AG09309 (cell line): ENCODE measurements at places on chromosomes 7 and 10.

- DNase-seq, result no peak
Observed at GRCh38 chr10:63822496-63822895, 301.3 kb downstream of the REEP3 start.

GRCh38 chr10:11142777-11143176, 125.1 kb downstream of the CELF2 start:
- no peak for DNase-seq

GRCh38 chr7:134737566-134738345, 41.7 kb upstream of the CALD1 start:
- peak; percentile 97 for DNase-seq

DNA sequence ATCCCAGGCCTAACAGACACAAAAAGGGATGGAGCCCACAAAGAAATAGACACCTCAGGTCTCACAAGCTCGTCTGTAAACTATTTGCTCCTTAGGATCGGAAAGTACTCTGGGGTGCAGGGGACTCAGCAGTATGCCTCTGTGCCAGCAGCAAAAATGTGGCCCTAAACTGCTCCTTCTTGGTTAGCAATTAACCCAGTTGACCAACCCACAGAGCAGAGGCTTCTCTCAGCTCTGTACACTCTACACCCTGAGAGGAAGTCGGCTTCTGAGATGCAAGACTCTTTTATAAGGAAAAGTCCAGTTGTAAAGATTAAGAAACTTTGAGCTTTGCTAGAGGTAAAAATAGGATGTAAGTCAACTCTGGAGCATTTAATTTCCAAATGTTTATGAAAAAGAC, 156.3 kb upstream of the PRSS58 start:
- DNase-seq, result no peak

DNA sequence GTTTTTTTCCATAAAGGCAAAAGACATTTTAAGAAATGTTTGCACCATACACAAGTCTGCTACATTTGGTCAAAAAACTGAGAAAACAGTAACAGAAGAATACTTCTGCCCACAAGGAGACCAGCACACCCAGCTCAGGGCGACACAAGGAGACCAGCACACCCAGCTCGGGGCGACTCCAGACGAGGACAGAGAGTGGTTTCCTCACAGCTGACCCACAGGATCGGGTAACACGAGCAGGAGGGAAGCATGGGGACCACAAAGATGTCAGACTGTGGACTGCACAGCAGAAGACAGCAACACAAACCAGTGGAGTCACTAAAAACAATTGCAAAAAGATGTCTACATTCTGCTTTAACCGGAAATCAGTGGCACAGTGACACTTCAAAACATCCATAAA, 237.6 kb downstream of the DIP2C start:
- no peak for DNase-seq

- no peak for DNase-seq
Observed at GRCh38 chr10:31614611-31615010, 295.6 kb downstream of the ZEB1 start.

- DNase-seq, result no peak
Observed at GRCh38 chr10:108608860-108609259, 1314.5 kb downstream of the XPNPEP1 start.

DNA sequence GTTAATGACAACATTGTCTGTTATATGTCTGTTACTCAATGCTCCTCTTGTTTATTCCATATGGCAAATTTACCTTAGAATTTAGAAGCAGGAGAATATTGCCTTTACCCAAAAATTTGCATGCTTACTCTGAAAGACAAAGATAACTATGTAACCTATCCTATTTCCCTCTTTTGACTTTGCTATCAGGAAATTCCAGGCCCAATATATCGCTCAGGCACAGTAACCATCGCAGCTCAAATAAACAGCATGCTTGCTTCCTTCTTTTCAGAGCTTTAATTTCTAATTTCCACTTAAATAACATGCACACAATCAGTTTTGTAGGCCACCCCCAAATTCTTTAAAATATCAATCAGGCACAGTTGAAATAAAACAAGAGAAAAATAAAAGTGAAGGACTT, 57.8 kb downstream of the EBLN1 start:
- DNase-seq, result no peak

DNA sequence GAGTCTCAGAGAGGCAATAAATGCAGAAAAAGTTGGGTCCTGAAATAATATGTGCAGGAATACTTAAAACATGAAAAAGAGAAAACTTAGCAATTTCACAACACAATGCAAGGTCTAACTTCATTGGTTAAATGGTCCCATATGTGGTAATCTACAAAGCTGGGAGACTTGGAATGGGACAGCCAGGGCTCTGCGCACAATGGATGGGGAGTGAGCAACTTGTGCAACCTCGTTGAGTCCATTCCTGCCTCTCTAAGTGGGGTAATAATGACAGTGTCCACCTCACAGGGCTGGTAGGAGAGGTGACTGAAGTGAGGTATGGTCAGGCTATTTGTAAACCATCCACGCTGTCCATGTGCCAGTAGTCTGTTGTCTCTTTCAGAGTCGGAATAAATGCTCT, 11.8 kb upstream of the EMX2 start:
- no peak for DNase-seq

- no peak for DNase-seq
Observed at GRCh38 chr10:103583871-103584215, 90.3 kb downstream of the NEURL1 start.

DNA sequence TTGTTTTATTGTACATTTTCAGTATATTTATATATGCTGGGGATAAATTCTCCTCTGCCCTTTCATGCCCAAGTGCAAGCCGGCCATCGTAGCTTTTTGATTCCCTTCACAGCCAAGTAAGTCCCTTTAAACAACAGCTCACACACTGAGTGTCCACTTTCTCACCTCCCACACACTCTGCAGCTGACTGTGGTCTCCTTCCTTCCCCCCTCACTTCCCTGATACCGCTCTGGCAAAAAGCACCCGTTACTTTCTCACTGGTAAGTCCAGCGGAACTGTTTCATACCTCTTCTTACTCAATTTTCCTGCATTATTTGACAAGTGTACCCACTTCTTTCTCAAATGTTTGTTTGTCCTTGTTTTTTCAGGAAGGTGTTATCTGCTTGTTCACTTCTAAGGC, 35.2 kb downstream of the MGAM start:
- no peak for DNase-seq

DNA sequence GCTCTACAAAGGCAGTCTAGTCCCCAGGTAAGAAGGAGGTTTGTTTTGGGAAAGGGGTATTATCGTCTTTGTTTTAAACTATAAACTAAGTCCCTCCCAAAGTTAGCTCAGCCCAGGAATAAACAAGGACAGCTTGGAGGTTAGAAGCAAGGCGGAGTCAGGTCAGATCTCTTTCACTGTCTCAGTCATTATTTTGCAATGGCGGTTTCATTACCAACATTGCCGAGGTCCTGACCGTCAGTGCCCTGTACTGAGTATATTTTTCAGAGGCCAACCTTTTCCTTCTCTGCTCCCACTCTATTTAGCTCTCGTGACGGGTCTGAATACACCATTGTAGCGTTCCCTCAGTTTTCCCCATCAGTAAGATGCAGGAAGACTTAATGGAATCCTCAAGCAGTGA, 184.5 kb downstream of the PRKCQ start:
- DNase-seq, result no peak

DNA sequence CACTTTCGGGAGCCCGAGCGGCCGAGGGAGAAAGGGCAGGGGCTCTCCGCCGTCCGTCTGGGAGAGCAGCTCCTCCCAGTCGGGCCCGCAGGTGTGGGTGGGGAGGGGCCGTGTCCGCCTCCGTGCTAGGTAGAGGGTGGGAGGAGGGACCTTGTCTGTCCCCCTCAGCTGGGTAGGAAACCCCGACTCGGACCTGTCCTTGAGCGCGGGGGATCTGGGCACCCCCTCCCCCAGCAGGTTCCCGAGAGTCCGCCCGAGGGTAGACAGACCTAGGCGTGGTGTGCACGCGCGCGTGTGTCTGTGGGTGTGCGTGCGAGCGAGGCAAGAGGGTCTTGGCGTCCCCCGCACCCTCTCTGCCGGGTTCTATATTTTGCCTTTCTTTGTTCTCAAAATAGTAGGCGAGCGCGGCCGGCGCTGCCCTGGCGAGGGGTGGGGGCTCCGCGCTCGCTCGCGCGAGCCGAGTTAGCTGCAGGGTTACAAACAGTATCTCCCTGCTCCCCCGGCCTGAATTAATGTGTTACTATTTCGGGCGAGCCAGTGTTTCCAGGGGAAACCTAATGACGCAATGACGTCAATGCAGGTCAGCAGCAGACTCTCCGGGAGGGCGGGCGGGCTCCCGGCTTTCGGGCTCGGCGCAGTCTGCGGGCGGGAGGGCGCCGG, 73.9 kb upstream of the LEP start:
- DNase-seq, result no peak

- DNase-seq, result no peak
Observed at GRCh38 chr10:66877361-66877760, 48.5 kb upstream of the LRRTM3 start.

DNA sequence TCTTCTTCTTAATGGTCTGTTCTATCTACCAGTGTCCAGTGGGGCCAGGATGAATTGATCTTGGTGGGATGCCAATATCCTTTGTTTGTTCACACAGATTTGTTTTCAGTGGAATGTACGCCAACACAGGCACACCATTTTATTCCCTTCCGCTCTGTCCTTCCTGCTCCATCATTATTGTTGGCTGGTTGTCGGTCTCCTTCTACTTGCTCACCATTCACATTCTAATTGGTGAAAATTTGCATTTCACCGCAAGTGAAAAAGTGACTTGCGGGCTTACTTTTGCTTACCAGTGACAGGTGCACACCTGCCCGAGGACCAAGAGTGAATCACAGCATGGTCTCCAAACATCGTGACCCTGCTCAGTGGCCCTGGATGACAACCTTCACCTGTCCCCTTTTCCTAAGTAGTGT, 148.3 kb downstream of the NOC3L start:
- no peak for DNase-seq

GRCh38 chr7:150962290-150962552, 15.9 kb downstream of the KCNH2 start:
- no peak for DNase-seq

DNA sequence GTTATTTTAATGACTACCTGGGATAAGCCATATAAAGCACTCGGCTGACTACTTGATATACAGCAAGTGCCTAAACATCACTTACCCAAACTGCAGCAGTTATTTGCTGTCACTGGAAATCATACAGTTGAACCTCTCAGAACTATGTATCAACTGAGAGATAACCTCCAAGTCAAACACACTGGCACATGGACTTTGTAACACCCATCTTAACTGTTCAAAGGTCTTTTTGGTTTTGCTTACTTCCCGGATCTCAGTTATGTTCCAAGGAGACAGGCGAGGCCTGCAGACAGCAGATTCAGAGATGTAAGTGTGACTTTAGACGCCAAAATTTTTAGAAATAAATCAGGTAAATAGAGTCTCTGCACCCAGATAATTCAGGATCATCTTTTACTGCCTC, 34.6 kb upstream of the DAGLB start:
- DNase-seq, result no peak

- DNase-seq, result peak; percentile 86
Observed at GRCh38 chr10:110221721-110222261, 14.4 kb downstream of the MXI1 start.

DNA sequence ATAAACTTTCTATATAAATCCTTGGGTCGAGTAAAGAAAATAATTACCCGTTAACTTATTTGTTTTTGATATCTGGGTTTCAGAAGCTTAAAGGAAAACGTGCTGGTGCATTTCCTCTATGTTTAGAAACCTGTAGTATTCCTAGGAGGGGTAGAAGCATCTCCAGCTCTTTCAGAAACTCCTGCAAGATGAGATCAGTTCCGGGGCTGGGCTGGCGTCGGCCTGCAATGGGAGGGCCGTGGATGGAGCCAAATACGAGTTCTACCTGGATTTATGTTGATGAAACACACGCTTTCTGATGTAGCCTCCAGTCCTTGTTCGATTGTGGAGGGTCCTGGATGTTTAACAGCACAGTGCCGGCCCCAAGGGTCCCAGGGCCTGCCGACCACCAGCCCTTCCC, 35.8 kb upstream of the DIP2C start:
- DNase-seq, result no peak

GRCh38 chr10:118758449-118758848, 3.7 kb upstream of the CACUL1 start:
- no peak for DNase-seq

- DNase-seq, result no peak
Observed at GRCh38 chr7:2017481-2017891, 215.3 kb downstream of the MAD1L1 start.

DNA sequence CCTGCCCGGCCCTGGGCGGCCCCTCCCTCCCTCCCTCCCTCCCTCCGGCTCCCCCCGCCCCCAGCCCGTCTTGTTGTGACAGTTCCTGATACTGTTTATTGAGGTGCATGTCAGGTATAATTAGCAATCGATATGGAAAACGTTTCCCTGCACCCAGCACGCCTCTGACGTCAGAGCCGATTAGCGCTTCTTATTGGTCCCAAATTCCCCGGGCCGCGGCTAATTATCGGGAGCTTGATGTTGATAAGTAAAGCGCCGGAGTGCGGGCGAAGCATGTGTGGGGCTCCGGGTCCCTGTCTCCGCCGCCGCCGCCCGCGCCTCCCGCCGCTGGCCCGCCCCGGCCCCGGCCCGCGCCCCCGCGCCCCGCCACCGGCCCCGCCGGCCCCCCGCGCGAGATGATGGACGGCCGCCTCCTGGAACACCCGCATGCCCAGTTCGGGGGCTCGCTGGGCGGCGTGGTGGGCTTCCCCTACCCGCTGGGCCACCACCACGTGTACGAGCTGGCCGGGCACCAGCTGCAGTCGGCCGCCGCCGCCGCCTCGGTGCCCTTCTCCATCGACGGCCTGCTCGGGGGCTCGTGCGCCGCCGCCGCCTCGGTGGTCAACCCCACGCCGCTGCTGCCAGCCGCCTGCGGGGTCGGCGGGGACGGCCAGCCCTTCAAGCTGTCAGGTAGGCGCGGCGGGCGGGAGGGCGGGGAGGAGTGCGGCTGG, at the start of gene UNCX:
Gene UNCX (plus strand): TSS at position 250 of the 710 bp plus-strand sequence. CDS start 146 bp downstream, at position 396.
- no peak for DNase-seq
